ENCODE measurements at places on chromosomes 7 and 10. TPM values are rescaled to one million over a fixed set of nuclear protein-coding genes. Genes with fewer than 3 reads are reported as not detected.

DNA sequence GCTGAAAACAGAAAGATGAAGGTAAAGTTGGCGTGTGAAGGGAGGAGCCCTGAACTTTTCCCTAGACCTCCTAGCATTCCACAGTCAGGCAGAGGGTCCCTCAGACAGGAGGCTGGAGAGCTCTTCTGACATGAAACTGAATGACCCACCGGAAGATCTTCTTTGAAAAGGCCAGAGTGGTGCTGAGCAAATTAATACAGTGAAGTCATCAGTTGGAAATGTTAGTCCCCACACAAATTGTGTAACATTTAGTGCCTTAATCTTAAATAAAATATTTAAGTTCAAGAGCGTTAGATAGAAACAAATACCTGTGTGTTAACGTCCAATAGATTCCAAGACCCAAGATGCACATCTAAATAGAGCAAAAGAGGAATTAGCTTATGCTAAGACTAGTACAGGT, 49.0 kb upstream of the WNT16 start:
- DNase-seq = no peak

The TAC1 gene
- total RNA-seq = not detected

- DNase-seq = no peak
Observed at GRCh38 chr7:21867226-21867625, 78.5 kb downstream of the CDCA7L start.

GRCh38 chr7:41861642-41862041, 158.8 kb upstream of the INHBA start:
- no peak for DNase-seq

DNA sequence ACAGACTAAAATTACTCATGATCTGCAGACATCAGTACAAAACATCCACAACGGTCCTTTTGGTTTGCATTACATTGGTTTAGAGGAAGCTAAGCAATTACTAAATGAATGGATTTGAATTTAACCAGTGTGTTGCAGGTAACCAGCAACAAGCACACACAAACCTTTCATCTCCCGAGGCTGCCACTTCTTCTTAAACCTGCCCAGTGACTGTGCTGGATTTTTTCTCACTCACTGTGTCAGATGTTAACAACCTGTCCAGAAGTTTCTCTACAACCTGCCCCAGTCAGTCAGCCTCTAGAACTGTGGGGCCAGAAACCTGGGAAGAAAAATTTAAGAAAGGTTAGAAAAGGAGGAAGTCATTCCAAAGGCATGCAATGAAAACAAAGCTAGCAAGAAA, 2.4 kb upstream of the MEOX2 start:
- no peak for DNase-seq

DNA sequence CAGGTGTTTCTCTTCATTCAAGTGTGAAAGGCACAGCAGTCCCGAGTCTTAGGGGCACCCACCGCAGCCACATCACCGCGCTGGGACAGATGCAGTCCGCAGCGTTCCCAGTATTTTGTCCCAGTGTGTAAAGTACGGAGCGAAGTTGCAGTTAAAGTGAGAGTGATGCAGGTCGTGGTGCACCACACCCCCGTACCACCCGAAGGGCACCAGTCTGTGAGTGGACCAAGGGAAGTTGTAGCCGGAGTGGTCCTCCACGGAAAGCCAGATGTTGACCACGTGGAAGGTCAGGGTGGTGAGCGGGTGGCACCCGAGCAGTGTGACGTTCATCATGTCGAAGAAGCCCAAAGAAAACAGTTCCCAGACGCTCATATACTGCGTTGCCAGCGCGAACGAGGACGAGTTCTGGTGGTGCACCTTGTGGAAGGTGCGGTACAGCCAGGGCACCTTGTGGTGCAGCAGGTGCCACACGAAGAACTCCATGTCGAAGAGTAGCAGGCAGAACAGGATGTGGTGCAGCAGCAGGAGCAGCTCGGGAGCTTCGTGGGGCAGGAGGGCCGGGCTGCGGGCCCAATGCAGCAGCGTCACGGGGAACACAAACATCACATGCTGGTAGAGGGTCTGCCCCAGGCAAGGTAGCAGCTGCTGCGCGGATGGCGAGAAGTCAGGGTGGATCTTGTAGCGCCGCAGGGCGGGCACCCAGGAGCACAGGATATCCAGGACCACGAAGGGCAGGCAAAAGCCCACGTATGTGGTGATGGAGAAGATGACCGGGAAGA, 526 bp downstream of the CH25H start:
- DNase-seq = peak; percentile 35

DNA sequence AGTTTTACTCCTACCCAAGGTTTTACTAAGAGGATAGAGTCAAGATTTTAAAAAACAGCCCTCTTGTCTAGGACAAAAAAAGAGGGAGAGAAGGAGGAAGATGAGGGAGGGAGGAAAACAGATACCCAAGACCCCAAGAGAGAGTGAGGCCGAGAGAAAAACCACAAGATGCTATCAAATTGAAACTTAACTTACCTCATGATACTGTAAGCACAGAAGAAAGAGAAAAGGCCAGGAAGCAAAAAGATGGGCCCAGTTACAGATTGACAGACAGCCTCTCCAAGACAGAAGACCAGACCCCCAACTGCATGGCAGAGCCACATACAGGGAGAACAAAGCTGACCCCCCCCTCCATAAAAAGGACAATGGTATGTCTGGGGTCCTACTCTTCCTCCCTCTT, 11.4 kb downstream of the SEC31B start:
- DNase-seq = no peak

Measured in colonic mucosa (tissue), 4 donors.